Right ventricle myocardium superior (tissue), 1 donor: ENCODE measurements at places on chromosomes 11 and 22. TPM values are rescaled to one million over a fixed set of nuclear protein-coding genes. Genes with fewer than 3 reads are reported as not detected.

- peak; percentile 62 for DNase-seq
Observed at GRCh38 chr11:8262552-8263108, 1.0 kb downstream of the LMO1 start.

GRCh38 chr11:6094186-6094585 lies 13.3 kb upstream of the OR56B4 start:
- no peak for DNase-seq

DNA sequence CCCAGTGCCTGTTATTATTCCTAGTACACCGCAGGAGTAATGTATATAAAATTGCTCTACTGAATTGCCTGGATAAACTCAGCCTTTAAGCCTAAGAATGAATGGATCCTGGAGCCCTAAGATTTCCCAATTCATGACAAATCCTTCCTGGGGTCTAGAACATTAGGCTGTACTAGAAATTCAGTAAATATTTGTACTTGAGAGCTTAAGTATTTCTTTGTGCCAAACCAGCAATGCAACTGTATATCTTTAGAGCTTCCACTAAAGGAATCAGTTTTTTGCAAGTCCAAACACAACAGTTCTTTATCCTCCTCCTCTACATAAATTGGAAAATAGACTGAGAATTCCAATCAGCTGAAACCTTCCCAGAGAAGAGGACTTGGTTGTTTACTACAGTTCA lies 65.6 kb downstream of the FAM168A start:
- DNase-seq = no peak

GRCh38 chr11:131534611-131535010 lies 164.2 kb downstream of the NTM start:
- DNase-seq = no peak

PLEKHA7 gene
- 16.2 TPM for total RNA-seq

GRCh38 chr11:86116386-86116726 lies 47.5 kb upstream of the PICALM start:
- no peak for DNase-seq

- DNase-seq = no peak
Observed at GRCh38 chr22:50601669-50602337, 1.2 kb downstream of the MAPK8IP2 start.

- no peak for DNase-seq
Observed at GRCh38 chr11:125091247-125091876, 20.1 kb downstream of the TMEM218 start.

DNA sequence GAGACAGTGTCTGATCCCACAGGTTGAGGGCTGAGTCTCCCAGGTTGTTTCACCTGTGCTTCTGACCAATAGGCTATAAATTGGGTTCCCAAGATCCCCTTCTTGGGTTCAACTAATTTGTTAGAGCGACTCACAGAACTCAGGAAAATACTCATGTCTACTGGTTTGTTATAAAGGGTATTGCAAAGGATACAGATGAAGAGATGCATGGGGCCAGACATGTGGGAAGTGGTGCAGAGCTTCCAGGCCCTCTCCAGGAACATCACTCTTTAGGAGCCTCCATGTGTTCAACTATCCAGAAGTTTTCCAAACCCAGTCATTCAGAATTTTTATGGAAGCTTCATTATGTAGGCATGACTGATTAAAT lies 4.7 kb downstream of the KLHL22 start:
- DNase-seq = no peak

GRCh38 chr22:27196606-27197005 lies 539.2 kb downstream of the MIAT start:
- DNase-seq = no peak

GRCh38 chr11:73958521-73959141 lies 7.8 kb downstream of the DNAJB13 start:
- peak; percentile 6 for DNase-seq

DNA sequence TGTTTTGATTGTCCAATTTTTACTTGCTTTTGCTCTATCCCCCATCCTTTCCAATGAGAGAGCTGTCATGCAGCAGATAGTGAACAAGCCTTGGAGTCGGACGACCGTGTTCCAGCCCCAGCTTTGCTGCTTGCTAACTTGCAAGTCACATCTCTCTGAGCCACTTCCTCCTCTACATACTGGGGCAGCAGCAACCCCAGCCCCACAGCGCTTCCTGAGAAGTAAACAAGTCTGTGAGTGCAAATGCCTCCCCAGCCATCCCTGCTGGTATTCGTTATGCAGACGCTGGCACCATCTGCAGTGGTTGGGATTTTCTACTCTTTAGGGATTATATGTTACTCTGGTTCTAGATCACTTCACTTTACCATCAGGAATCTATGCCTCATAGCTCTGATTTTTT lies 35.0 kb downstream of the TPBGL start:
- peak; percentile 77 for DNase-seq

RTN4RL2 gene
- total RNA-seq = 1.9 TPM

NTM gene
- total RNA-seq = 1.5 TPM

LMO1 gene
- 2.3 TPM for total RNA-seq

GRCh38 chr22:35697142-35697541 lies 20.5 kb upstream of the APOL5 start:
- no peak for DNase-seq

DAGLA gene
- total RNA-seq = 4.2 TPM

HBD gene
- not detected for total RNA-seq

- no peak for DNase-seq
Observed at GRCh38 chr11:96361778-96362177, 18.8 kb upstream of the MAML2 start.

NXPE4 gene
- not detected for total RNA-seq

DNA sequence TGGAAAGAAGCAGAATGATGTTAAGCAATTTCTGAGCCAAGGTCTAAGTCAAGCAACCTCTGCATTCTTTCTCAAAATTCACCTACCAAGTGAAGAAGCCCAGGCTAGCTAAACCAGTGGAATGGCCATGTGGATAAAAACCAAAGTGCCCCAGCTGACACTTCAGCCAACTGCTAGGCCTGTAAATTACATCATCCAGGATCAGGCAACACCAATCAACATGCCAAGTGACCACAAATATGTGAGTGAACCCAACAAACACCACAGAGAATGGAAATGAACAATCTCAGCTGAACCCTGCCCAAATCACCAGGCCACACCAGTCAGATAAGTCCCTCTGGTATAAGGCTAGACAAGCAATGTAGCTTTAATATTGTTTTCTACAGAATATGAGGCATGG lies 25.1 kb upstream of the FJX1 start:
- DNase-seq = no peak

DNA sequence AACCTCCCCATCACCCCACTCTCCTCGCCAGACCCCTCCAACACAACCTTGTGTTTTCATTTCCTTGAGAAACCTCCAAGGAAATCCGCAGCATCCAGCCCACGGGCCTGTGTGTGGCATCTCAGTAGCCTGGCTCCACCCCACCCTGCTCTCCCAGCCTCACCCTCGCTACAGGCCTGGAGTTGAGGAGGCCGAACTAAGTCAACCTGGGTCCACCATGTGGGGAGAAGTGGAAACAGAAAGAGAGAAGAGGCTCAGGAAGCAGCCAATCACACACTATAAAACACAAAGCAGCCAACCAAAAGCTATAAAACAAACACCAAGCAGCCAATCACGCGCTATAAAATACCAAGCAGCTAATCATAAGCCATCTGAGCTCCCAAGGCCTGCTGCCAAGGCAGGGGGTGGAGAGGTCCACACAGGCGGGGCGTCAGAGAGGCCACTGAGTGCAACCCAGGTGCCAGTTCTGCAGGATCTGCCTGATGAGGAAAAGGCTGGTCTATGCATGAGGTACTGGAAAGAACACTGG lies 72.0 kb downstream of the MICAL3 start:
- DNase-seq = no peak

EIF3L gene
- 326 TPM for total RNA-seq

- DNase-seq = no peak
Observed at GRCh38 chr11:12435264-12435663, 57.9 kb downstream of the PARVA start.

DNA sequence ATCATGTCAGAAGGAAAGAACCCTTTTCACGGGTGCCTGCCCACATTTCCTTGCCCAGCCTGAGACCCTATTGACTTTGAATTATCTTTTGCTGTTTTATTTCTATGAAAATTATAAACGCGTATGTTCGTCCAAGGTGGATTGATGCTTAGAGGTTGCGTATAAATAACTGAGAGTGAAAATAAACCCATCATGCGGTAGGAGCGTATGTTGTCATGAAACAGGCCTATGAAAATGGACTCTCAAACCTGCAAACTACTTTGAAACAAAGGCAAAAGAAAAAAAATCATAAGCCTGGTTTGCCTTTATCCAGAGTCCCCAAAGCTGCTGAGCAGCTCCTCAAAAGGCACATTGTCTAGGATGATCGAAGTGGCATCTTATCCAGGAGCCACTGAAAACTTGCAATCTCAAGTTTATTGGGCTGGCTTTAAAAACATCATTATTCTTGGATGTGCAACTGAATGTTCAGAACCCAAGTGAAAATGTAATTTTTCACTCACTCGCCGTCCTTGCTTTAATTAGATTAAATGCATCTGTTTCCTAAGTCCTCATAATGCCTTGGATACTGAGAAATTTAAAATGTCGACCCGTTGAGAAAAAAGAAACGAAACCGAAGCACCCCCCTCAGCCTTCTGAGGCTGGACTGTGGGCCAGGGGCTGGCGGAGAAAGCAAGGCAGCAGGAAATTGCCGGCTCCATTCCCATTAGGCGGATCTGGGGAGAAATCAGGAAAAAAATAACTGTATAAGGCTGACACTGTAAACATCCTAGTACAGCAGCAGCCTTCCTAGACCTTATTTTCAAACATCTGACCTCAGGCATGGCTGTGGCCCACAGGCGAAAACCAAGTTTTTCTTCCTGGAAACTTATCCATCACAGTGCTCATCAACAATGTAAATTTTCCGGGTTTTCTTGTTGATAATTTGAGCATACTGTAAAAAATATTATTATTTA lies 82.9 kb upstream of the PPARA start:
- peak; percentile 42 for DNase-seq

- no peak for DNase-seq
Observed at GRCh38 chr11:76026281-76026680, 180.0 kb downstream of the WNT11 start.

DNA sequence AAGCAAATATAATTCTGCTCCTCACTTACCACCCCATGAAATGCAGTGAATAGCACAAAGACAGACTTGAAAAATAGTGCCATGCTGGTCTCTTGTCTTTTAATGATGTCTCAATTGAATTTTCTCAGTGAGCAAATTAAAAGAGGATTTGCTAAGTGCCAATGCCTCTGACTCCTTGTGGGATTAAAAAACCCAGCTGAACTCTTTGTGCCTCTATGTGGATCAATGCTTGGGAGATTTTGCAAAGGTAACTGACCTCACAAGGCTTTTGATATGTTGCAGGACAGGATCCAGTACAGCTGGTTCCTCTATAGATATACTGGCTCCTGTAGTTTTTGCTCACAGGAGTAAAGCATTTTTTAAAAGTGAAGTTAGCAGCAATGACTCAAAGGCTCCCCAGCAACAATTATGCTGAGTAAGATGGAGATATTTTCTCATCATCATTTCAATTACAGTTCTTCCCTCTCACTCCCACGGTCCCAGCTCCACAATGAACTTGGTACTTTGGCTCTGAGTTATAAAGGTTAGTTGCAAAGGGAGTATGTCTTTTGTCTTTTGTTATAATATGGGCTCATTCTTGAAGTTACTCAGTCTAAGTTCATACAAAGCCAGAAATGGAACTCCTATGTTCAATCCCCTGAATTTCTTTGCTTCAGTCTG lies 471.5 kb downstream of the LRRC4C start:
- DNase-seq = no peak

RSF1 gene
- 37.7 TPM for total RNA-seq

SCGB1A1 gene
- not detected for total RNA-seq

DNA sequence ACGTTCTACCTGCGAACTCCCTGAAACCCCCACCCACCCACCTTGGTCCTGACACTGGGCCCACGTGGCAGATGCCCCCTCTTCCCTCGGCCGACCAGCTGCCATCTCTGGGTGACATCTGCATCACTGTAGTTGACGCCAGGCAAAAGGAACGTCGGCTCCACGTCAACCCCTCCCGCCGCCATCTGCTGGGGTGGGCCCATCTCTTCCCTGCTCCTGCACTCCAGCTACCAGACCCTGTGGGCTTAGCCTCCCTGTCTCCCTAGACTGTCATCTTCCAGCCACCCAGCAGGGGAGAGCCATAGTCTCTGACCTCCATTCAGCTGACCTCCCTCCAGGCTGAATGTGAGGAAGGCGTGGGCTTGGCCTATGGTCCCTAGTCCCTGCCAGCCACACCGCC lies 21.4 kb downstream of the CHID1 start:
- DNase-seq = no peak

GRCh38 chr11:5851002-5851401 lies 6.5 kb downstream of the OR52E8 start:
- DNase-seq = no peak

GAB4 gene
- total RNA-seq = not detected

SLC22A12 gene
- not detected for total RNA-seq

- no peak for DNase-seq
Observed at GRCh38 chr11:72693271-72693968, 19.2 kb upstream of the PDE2A start.

DNA sequence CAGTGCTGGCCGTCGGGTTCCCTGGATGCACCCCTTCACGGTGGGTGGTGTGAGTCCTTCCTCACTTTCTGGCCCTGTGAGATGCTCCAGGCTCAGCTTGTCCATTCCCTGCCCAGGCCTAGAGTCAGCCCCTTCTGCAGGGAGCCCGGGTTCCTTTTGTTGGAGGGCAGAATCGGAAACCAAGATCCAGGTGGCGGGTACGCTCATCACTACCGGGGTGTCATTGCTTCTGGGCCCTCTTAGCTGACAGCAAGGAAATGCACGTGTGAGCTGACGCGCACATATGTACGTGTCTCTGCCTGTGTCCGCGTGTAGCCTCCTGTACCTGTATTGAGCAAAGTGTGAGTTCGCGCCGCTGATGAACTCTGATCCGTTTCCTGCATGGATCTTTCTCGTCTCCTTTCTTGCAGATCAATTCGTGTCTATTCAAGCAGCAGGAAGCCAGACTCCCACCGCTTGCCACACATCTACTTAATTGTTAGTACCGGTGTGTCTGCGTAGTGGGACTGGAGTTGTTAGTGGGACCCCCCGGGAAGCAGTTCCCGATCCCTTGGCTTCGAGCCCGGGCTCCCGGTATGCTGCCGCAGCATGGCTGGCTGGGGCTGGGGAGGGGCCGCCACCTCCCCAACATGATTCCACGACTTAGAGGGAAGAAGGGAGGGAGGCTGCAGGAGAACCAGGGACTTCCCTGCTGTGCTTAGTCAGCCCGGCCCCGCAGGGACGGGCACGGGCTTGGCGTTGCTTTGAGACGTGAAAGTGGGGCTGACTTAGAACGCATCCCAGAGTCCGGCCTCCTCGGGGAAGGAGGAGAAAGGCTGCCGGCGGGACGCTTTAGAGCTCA lies 35.9 kb upstream of the GRAMD4 start:
- DNase-seq = peak; percentile 41

FAM181B gene
- 0.13 TPM for total RNA-seq

GRCh38 chr22:28600546-28601143 lies 79.0 kb downstream of the TTC28 start:
- DNase-seq = no peak

- no peak for DNase-seq
Observed at GRCh38 chr11:73962101-73962705, 11.4 kb downstream of the DNAJB13 start.

MIOX gene
- total RNA-seq = not detected

- peak; percentile 89 for DNase-seq
Observed at GRCh38 chr11:44627911-44628729, 62.7 kb downstream of the CD82 start.

CNGA4 gene
- not detected for total RNA-seq

ELFN2 gene
- 0.19 TPM for total RNA-seq
